ENCODE measurements at places on chromosomes 7 and 10. TPM values are rescaled to one million over a fixed set of nuclear protein-coding genes. Genes with fewer than 3 reads are reported as not detected.

CTNNA3 gene
- not detected for total RNA-seq

MBL2 gene
- not detected for total RNA-seq

STAG3 gene
- total RNA-seq = 0.35 TPM

TRIM4 gene
- total RNA-seq = 28.9 TPM

UCMA gene
- total RNA-seq = not detected

PAX2 gene
- total RNA-seq = not detected

COBL gene
- total RNA-seq = not detected

CYP26A1 gene
- total RNA-seq = 0.18 TPM

HOGA1 gene
- total RNA-seq = under 0.01 TPM

PPP1R3C gene
- 22.5 TPM for total RNA-seq

TNPO3 gene
- 47.7 TPM for total RNA-seq

ETV1 gene
- 20.8 TPM for total RNA-seq

HEPACAM2 gene
- not detected for total RNA-seq

OR2A5 gene
- total RNA-seq = not detected

PKD2L1 gene
- not detected for total RNA-seq

GPR15LG gene
- total RNA-seq = not detected

ZNF736 gene
- total RNA-seq = 3.2 TPM

CYP2C9 gene
- total RNA-seq = not detected

REEP3 gene
- 86.3 TPM for total RNA-seq

HBP1 gene
- 40.4 TPM for total RNA-seq

FGFBP3 gene
- 0.18 TPM for total RNA-seq

CAMK2B gene
- total RNA-seq = not detected

TET1 gene
- 2.8 TPM for total RNA-seq

DOCK1 gene
- total RNA-seq = 24.5 TPM

FAM149B1 gene
- 6.6 TPM for total RNA-seq

C7orf33 gene
- not detected for total RNA-seq

PRKAR2B gene
- 10.1 TPM for total RNA-seq

HOXA5 gene
- total RNA-seq = 1.7 TPM

All from myometrial cell (primary cell).